Stomach (tissue), 19 donors: ENCODE measurements at places on chromosomes 7 and 10. TPM values are rescaled to one million over a fixed set of nuclear protein-coding genes. Genes with fewer than 3 reads are reported as not detected.

Gene PNLIPRP3
- not detected for total RNA-seq

DNA sequence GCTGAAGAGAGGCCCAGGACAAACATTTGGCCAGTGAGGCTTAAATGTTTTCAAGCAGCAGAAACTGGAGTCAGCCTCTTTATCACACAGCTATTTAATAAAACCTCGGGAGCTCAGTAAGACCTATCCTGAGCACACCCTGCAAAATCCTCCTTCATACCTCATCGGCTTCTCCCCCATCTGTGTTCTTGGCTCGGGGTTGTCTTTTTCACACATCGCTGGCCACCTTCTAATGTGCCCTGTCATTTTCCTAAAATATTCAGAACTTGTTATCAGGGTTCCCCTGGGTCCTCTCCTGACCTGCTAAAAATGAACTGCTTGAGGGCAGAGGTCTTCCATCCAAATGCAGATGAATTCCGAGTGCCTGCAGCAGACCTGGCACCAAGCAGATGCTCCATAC, 310.3 kb upstream of the AKR1E2 start:
- DNase-seq = no peak

DNA sequence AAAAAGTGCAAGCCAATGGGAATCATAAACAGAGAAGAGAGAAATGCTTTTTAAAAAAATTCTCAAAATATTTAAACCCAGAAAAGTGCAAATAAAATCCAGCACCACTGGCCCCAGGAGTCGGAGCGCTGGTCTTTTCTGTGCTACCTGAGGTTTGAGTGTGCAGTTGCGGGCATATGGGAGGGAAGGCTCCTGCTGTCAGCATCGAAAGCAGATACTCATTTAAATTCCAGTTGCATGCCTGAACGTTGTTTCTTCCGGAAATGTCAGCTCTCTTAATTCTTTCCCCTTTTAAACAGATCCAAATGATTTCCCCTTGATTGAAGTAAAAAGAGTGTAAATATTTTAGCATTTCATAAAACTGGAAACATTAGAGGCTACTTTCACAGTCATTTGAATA, 240.5 kb upstream of the GPR26 start:
- DNase-seq = no peak

Gene CCDC7
- 27.2 TPM for total RNA-seq

DNA sequence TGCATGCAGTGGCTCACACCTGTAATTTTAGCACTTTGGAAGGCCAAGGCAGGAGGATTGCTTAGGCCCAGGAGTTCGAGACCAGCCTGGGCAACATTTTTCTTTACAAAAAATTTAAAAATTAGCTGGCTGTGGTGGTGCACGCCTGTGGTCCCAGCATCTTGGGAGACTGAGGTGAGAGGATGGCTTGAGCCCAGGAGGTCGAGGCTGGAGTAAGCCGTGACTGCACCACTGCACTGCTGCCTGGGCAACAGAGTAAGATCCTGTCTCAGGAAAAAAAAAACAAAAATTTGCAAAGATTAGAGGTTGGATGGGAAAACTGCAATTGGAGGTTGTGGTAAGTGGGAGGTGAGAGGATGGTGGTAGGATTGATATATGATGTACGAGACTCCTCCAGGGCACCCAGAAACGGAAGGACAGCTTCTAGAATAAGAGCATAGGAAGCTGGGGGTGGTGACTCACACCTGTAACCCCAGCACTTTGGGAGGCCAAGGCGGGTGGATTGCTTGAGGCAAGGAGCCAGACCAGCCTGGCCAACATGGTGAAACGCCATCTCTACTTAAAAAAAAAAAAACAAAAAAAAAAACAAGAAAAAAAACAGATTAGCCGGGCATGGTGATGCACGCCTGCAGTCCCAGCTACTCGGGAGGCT, 19.1 kb upstream of the PARP12 start:
- DNase-seq = no peak

DNA sequence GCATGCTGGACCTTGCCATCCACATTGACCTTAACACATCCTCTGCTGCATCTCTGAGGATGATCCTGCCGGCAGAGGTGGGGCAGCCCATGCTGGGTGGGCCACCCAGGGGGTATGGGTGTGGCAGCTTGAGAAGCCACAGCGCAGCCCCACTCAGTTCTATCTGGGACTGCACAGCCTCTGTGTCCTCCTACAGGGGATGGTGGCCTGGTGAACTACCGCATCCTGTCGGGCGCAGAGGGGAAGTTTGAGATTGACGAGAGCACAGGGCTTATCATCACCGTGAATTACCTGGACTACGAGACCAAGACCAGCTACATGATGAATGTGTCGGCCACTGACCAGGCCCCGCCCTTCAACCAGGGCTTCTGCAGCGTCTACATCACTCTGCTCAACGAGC, 12.2 kb upstream of the C10orf105 start:
- no peak for DNase-seq

- DNase-seq = no peak
Measured at GRCh38 chr7:157844141-157844540, 507.3 kb downstream of the DNAJB6 start.

GRCh38 chr10:79137826-79138225, 69.1 kb downstream of the ZMIZ1 start:
- no peak for DNase-seq

DNA sequence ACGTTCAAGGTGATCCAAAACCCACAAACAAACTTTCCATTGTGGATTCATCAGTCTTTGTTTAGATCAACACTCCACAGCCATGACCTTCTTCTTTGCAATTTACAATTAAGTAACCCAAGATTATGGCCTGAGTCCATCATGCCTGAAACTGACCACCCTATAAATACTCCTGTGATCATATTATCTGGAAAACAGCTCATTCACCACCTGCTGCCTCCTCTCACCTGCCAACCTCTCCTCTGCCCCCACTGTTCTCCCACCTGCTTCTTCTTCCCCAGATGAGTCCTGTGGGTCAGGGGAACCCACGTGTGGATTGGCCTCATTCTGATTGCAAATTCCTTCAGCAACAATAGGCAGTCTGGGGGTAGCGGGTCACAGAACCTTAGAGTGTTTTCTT, 81.4 kb downstream of the ABLIM1 start:
- DNase-seq = no peak

Gene CPA1
- not detected for total RNA-seq

Gene PRKAR2B
- 10.1 TPM for total RNA-seq

- no peak for DNase-seq
Measured at GRCh38 chr7:151374139-151374538, 32.5 kb downstream of the NUB1 start.

- DNase-seq = peak; percentile 42
Measured at GRCh38 chr7:150450491-150451001, at the start of gene GIMAP8. Gene GIMAP8 (plus strand): TSS chr7:150450630. CDS start chr7:150466699, 16,069 bp downstream.

GRCh38 chr10:21263839-21264238, 261.6 kb downstream of the SKIDA1 start:
- no peak for DNase-seq

Gene SPRN
- total RNA-seq = not detected

DNA sequence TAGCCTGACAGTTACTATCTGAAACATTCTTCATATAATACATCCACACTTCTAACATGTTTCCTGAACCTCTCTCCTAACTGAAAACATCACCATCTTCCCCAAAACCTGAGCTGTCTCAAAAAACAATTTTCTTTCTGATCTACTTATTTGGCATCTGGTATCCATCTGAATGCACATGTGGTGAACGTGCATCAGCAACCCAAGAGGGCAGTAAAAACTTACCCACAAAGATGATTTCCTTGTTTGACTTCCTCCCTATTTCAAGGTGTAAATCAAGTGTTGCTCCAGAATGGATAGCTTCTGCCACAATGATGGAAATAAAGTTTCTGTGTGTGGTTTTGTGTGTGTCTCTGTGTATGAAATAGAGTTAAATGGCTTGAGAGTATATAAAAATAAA, 500.4 kb downstream of the MAGI2 start:
- DNase-seq = no peak

- no peak for DNase-seq
Measured at GRCh38 chr7:115135146-115135545, 213.3 kb downstream of the MDFIC start.

Gene PAX4
- total RNA-seq = not detected

DNA sequence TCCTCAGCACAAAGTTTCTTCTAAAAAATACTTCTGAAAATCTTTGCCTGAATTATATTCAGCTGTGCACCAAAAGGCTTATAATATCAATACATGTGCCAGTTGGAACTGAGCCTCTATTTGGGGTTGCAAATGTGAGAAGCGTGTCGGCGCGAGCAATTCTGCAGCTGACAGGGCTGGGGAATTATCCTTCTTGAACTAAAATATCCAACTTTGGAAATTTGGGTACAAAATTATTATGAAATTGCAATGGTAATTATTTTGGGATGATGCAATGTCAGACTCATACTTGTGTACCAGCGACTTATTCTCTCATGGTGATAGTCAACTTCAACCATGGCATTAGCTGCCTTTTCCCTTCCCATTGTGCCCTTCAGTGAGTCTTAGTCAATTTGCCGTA, 507.0 kb upstream of the KLF6 start:
- DNase-seq = no peak

GRCh38 chr10:85946713-85947326, 419.8 kb downstream of the GRID1 start:
- DNase-seq = no peak

GRCh38 chr10:88437411-88437810, 145.7 kb downstream of the RNLS start:
- no peak for DNase-seq

GRCh38 chr7:134784251-134785049, 5.0 kb downstream of the CALD1 start:
- no peak for DNase-seq

GRCh38 chr7:105756367-105756766, 120.0 kb downstream of the ATXN7L1 start:
- no peak for DNase-seq

DNA sequence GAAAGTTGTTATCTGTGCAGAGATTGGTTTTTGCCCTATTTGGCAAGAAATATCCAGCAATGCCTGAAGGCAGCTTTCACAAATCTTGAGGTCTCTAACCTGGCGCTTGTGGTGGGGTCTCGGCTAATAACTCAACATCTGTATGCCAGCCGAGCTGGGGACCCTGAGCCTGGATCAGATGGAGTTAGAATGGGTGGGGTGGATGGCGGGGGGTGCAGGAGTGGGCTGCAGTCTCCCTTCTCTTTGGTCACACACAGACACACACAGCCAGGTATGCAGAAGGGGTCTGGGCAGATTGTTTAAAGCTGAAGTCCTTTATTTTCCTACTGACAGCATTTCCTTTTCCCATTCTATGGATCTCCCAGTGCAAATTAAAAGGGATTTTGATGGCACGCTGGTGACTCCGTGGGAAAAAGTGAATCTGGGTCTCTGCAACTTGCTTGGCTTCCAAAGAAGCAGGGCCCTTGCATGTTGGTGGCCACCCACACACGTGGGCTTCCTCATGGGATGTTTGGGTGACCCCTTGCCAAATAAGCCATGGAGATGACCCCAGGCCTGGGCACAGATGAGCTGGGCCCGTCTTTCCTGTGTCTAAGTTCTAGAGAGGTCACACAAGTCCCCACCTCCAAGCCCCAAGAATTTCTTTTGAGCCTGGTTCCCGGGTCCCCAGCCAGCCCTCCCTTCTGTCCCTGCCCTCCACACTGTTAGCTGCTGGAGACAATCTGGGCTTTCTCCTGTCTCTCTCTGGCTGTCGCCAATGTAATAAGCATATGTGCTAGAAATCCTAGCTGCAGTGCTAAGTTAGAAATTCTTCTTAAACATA, 39.9 kb upstream of the EMX2 start:
- no peak for DNase-seq

Gene ACBD5
- 11.7 TPM for total RNA-seq

GRCh38 chr10:86366902-86367151, 232 bp upstream of the GRID1 start:
- no peak for DNase-seq

GRCh38 chr7:88835147-88835728, 39.7 kb upstream of the TEX47 start:
- peak; percentile 62 for DNase-seq

- no peak for DNase-seq
Measured at GRCh38 chr7:92044940-92045339, 89.3 kb downstream of the CYP51A1 start.

DNA sequence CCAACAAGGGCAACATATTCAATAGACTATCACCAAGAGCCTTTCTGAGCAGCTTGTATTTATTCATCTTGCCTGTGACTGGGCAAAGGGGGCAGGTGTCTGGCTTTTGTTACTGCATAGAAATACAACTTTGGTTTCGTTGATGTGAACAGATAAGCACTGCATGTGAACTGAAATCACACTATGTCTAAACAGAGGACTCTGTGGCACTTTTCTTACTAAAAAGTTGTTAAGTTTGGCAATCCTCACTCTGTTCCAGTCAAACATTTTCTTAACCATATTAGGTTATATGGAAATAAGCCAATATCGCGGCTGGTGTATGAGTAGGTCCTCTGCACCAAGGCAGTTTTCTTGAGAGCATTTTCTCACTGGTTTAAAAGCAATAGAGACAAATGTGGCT, 48.5 kb downstream of the CALD1 start:
- no peak for DNase-seq

Gene MEOX2
- not detected for total RNA-seq

- DNase-seq = peak; percentile 88
Measured at GRCh38 chr7:48109848-48110663, 21.0 kb downstream of the UPP1 start.

Gene CYP2C19
- total RNA-seq = 43.2 TPM

DNA sequence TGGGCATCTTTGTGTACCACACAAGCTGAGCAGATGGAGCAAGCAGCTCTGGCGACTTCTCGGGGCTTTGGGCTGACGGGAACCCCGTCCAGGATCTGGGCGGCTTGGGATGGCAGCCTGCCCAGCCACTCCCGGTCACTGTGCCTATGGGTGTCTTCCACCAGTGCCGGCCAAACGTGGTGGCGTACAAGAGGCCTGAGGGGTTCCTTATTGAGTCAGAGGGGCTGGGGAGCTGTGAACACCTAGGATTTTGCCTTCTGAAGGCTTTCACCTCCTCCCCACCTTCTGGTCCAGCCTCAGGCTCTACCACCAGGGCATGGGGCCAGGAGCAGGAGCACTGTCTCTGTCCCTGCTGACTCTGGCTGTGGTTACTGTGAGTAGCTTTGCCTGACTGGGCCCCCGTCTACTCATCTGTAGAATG, 71.8 kb upstream of the PPIF start:
- peak; percentile 61 for DNase-seq

DNA sequence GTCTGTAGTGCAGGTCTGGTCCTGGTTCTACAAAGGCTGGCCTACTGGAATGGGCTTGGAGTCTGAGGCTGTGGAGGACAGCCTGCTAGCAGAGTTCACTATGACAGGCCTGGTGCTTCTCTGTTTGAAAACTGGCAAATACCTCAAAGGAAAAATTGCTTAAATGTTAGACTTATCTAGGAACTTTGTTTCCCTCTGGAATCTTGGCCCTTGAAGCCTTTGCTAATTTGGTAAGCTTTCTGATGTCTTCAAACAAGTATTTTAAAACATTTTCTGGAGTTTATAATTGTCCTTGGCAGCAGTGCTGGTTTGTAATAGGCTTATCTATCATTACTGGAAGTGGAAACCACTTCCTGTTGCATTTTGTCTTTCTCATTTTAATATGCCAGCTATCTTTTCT, 139.7 kb downstream of the TMEM26 start:
- DNase-seq = no peak

DNA sequence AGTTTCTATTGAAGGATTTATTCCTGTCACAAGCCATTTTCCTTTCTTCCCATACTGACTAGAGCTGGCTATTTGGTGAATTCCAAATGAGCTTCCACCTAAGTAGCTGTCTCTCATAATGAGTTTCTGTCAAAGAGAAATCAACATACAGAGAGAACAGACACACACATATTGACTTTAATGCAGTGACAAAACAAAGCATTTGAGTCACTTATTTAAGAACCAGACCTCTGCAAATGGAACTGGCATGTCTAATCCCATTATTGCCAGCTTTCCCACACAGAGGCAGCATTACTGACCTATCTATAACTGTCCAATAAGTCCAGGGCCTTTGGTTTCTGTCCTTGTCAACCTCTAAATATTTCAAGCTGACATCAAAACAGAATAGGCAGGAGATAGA, 179.3 kb upstream of the CSTF2T start:
- no peak for DNase-seq

Gene DLG5
- total RNA-seq = 47.3 TPM

Gene COX15
- total RNA-seq = 9.3 TPM
